Vagina (tissue), 2 donors: ENCODE measurements at places on chromosomes 3 and 15. TPM values are rescaled to one million over a fixed set of nuclear protein-coding genes. Genes with fewer than 3 reads are reported as not detected.

TGM5 gene
- total RNA-seq, result 8.3 TPM

ALPK3 gene
- total RNA-seq, result 2.5 TPM

MRPS11 gene
- total RNA-seq, result 27.5 TPM

MOBP gene
- not detected for total RNA-seq

CLRN1 gene
- total RNA-seq, result not detected

GPR160 gene
- 1.2 TPM for total RNA-seq

ZNF860 gene
- total RNA-seq, result 2.0 TPM

B4GALT4 gene
- 12.0 TPM for total RNA-seq

SMAD6 gene
- total RNA-seq, result 28.5 TPM

DNA sequence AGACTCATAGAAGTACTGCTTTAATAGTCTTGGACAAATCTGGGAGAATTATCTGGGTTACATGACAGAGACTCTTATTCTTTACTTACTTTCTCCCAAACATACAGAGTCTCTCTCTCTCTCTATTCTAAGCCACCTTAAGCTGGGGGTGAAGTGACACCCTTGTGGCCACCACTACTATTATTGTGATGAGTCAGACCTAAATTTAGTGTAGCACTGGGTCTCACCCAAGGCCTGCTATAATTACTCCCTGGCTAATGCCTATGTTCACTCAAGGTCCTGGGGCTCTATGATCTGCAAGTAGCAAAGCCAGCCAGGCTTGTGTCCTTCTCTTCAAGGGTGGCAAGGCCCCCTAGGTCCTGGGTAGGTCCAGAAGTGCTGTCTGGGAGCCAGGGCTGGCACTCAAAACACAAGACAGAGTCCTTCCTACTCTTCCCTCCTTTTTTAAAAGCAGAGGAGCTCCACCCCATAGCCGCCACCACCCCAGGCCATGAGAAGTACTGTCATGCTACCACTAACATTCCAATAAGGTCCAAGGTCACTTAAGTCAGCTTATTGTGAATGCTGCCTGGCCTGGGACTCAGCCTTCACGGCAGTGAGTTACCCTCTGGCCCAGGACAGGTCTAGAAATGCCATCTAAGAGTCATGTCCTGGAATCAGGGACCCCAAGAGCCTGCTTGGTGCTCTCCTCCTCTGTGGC, 183.6 kb downstream of the POLQ start:
- H3K27me3 ChIP-seq, result no peaks in the 10 kb centered on the region
- no peak for DNase-seq
- H3K4me1 ChIP-seq, result no peaks in the 10 kb centered on the region
- H3K36me3 ChIP-seq, result no peaks in the 10 kb centered on the region
- no peak overlapping the region for H3K27ac ChIP-seq

- H3K36me3 ChIP-seq, result no peaks in the 10 kb centered on the region
- no peaks in the 10 kb centered on the region for H3K4me1 ChIP-seq
- H3K27ac ChIP-seq, result no peak overlapping the region
- no peaks in the 10 kb centered on the region for H3K27me3 ChIP-seq
Measured at GRCh38 chr3:3346556-3346955, 167.1 kb upstream of the CRBN start.

GRCh38 chr3:181952221-181952620, 240.5 kb downstream of the SOX2 start:
- no peak overlapping the region for H3K27ac ChIP-seq
- no peaks in the 10 kb centered on the region for H3K4me1 ChIP-seq
- H3K36me3 ChIP-seq, result no peaks in the 10 kb centered on the region

DNA sequence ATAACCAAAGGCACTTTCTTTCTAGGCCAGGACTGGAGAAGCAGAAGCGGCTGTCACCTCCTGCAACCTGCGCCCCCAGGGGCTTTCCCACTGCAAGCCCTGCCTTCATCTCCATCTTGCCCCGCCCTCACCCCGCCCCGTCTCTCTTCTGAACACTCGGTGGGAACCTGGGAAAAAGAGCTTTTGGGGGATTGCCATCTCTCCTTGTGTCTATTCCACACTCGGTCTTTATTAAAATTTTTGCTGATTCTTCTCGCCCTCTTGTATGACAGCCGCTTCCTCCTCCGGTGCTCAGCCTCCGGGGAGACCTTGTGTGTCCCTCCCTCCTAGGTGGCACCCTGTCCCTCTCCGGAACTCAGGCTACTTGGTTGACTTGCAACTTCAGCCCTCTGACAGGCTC, 41.9 kb upstream of the SPESP1 start:
- DNase-seq, result no peak
- no peak overlapping the region for H3K27ac ChIP-seq
- no peak overlapping the region for H3K4me3 ChIP-seq
- H3K4me1 ChIP-seq, result peaks cover 12% of the 10 kb centered on the region
- H3K27me3 ChIP-seq, result no peaks in the 10 kb centered on the region

DNA sequence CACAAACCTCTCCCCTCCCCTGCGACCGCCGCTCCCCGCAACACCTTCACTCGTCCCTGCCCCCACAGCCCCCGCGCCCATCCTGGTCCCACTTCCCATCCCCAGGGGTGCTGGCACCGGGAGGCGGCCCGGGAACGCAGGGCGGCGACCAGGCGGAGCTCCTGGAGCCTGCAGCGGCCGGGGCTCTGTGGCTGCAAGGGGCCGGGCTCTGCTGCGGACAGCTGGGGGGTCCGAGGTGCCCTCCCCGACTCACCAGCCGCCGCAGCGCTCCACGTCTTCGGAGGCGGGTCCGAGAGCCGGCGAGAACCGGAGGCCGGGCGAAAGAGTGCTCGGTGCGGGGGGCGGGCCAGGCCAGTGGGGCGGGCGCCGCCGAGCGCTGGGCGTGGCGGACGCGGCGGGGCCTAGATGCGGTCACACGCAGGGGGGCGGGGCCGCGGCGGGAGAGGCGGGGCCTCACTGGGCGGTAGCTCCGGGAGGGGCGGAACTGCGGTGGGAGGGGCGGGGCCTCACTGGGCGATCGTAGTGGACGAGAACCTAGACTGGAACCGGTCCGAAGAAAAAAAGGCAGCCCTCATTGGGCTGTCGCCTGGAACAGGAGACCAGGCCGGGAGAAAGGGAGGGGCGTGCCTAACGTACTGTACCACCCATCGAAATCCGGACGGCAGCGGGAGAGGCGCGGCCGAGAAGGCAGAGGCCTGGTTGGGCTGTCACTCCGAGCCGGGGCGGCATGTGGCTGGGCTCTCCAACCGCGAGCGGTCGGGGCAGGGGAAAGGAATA, at the start of gene ANO10:
Gene ANO10 (minus strand): TSS at position 356 of the 777 bp plus-strand sequence. CDS start 16,159 bp downstream, outside the sequence.
- H3K36me3 ChIP-seq, result no peaks in the 10 kb centered on the region
- no peaks in the 10 kb centered on the region for H3K27me3 ChIP-seq
- DNase-seq, result peak; percentile 98
- peaks cover 15% of the 10 kb centered on the region for H3K4me1 ChIP-seq
- peak within 1 kb of the TSS; percentile 92 for H3K27ac ChIP-seq

DNA sequence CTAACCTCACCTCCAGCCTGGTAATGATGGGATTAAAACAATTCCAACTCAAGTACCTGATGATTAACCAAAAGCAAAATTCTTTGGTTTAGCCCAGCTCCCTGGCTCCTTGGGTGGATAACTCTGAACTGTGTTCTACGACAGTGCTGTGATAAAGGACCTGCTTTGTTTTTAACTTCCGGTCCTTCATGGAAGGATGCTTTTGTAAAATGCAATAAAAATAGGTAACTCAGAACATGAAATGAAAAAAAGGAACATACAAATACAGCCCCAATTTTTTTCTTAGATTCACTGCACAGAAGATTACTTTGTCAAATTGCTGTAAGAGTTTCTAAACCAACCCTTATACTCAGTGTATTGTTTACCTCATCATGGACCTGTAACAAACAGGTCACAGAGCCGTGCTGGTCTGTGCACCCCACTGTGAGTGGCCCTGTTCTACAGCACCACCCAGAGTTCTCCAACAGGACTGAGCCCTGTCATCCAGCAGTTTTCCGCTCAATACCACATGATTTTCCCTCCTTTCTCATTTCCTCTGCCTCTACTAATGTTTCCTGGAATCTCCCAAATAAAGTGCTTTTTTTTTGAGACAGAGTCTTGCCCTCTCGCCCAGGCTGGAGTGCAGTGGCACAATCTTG, 4.9 kb upstream of the PCYT1A start:
- H3K27ac ChIP-seq, result no peak overlapping the region
- H3K27me3 ChIP-seq, result no peaks in the 10 kb centered on the region
- no peaks in the 10 kb centered on the region for H3K36me3 ChIP-seq
- DNase-seq, result no peak

DNA sequence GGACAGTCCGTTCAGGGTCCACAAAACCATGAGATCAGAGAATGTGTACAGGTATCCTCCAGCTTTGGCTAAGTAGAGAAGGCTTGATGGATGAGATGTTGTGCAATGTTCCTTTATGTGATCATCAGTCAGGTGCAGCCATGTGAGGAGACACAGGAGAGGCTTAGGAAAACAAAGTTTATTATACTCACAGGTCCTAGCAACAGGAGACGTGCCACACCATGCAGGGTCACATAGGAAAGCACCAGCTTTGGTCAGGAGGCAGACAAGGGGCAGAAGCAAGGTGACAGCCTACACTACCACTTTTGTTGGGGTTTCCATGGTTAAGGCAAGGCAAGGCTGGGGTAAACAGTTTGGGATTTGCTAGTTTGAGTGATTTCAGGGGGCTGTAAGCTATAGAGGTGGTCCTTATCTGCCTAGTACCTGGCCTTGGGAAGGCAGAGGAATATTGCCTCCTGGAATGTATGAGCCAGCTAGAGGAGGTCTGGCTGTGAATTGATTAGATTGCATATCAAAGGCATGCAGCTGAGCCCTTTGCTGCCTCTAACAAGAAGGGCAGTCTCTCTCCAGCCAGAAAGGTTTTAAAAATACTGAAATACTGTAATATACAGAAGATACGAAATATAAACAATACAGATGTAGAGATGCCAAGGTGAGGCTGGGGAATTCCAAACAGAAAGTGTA, 248.6 kb downstream of the RYR3 start:
- no peaks in the 10 kb centered on the region for H3K36me3 ChIP-seq
- no peaks in the 10 kb centered on the region for H3K4me1 ChIP-seq
- no peak for DNase-seq
- H3K27me3 ChIP-seq, result no peaks in the 10 kb centered on the region
- H3K4me3 ChIP-seq, result no peak overlapping the region

- H3K36me3 ChIP-seq, result no peaks in the 10 kb centered on the region
- H3K27ac ChIP-seq, result no peak overlapping the region
Measured at GRCh38 chr3:151949706-151950105, 76.3 kb downstream of the SUCNR1 start.

- H3K36me3 ChIP-seq, result no peaks in the 10 kb centered on the region
- DNase-seq, result no peak
- H3K27me3 ChIP-seq, result no peaks in the 10 kb centered on the region
- H3K27ac ChIP-seq, result no peak overlapping the region
- no peak overlapping the region for H3K4me3 ChIP-seq
Measured at GRCh38 chr3:8836096-8836495, 66.7 kb upstream of the OXTR start.

- H3K36me3 ChIP-seq, result no peaks in the 10 kb centered on the region
- H3K4me1 ChIP-seq, result peaks cover 7% of the 10 kb centered on the region
- H3K27ac ChIP-seq, result no peak overlapping the region
- H3K27me3 ChIP-seq, result no peaks in the 10 kb centered on the region
- no peak for DNase-seq
Measured at GRCh38 chr15:49308686-49309085, 114.4 kb upstream of the FGF7 start.

DNA sequence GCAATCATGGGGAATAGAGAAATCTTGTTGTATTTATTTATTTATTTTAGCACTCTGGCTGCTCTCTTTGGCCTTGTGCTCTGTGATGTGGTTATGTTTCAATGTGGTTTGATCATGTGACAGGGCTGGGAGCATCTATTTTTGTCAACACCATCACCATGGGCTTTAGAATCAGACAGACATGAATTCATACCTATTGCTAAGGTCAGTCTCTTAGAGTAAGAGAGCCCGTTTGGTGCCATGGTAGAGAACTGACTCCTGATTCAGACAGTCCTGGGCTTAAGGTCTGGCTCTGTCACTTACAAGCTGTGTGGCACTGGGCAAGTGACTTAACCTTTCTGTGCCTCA, 157.0 kb downstream of the RYR3 start:
- no peak overlapping the region for H3K4me3 ChIP-seq
- H3K36me3 ChIP-seq, result no peaks in the 10 kb centered on the region
- H3K27me3 ChIP-seq, result no peaks in the 10 kb centered on the region
- H3K27ac ChIP-seq, result no peak overlapping the region
- H3K4me1 ChIP-seq, result no peaks in the 10 kb centered on the region

DNA sequence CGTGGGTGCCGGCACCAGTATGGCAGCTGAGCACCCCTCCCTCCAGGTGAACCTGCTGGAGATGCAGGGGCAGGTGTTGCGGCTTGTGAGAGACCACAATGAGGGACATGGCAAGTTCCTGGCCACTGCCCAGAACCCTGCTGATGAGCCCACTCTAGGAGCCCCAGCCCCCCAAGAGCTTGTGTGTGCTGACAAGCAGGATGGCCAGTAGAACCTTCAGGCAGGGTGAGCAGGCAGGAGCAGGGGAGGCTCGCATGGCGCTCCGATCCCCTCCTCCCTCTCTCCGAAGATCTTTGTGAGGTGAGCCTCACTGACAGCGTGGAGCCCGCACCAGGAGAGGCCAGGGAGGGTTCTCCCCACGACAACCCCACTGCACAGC, 29.8 kb downstream of the NGRN start:
- DNase-seq, result no peak
- H3K36me3 ChIP-seq, result no peaks in the 10 kb centered on the region
- no peak overlapping the region for H3K27ac ChIP-seq
- H3K27me3 ChIP-seq, result no peaks in the 10 kb centered on the region
- no peak overlapping the region for H3K4me3 ChIP-seq

DNA sequence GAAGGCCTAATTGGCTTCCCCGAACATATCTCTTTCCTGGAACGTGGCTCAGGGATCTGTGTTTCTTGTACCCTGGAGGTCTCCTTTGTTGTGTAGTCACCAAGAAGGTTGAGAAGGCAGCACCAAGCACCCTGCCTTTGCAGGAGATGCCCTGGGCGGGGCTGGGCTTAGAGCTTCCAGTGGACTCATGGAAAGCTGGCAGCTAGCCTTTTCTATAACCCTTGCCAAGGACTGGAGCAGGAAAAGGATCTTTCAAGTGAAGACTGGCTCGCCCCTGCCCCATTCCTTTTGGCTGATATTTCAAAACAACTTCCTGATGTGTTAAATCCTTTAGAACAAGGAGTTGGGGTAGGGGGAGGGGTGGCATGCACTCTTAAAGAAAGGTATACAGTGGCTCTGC, 58.9 kb upstream of the EPHA6 start:
- no peak overlapping the region for H3K27ac ChIP-seq
- no peaks in the 10 kb centered on the region for H3K36me3 ChIP-seq
- no peaks in the 10 kb centered on the region for H3K27me3 ChIP-seq
- no peak overlapping the region for H3K4me3 ChIP-seq
- no peaks in the 10 kb centered on the region for H3K4me1 ChIP-seq

- H3K4me3 ChIP-seq, result no peak overlapping the region
- no peak for DNase-seq
- no peak overlapping the region for H3K27ac ChIP-seq
- H3K36me3 ChIP-seq, result peaks cover 27% of the 10 kb centered on the region
- no peaks in the 10 kb centered on the region for H3K27me3 ChIP-seq
Measured at GRCh38 chr15:42331235-42331634, 28.1 kb upstream of the CAPN3 start.
